ENCODE measurements at places on chromosomes 2 and 18. TPM values are rescaled to one million over a fixed set of nuclear protein-coding genes. Genes with fewer than 3 reads are reported as not detected.
A peak's percentile ranks its signal among the peaks of the same experiment; 100 is the strongest.

- H3K36me3 ChIP-seq: no peaks in the 10 kb centered on the region
- H3K27ac ChIP-seq: no peak overlapping the region
- H3K4me3 ChIP-seq: no peak overlapping the region
- no peak for DNase-seq
- peaks cover 11% of the 10 kb centered on the region for H3K4me1 ChIP-seq
Observed at GRCh38 chr2:222792001-222792611, 68.7 kb upstream of the ACSL3 start.

DNA sequence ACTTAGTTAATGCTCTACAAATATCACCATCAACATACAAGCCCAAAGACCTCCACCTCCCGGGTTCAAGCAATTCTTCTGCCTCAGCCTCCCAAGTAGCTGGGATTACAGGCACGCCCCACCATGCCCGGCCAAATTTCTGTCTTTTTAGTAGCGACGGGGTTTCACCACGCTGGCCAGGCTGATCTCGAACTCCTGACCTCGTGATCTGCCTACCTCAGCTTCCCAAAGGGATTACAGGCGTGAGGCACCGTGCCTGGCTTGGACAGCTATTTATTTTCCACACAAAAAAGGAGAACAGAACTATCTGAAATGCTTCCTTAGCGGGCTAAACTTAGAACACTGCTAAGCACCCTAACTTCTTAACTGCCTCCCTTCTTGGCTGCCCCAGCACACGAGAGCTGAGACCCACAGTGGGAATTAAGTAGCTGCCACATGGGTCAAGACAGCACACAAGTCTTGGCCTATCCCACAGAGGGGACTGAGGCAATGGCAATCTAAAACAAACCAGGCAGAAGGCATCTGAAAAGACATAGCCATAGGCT is 24.8 kb downstream of the CYTIP start:
- no peaks in the 10 kb centered on the region for H3K27me3 ChIP-seq
- DNase-seq: no peak
- no peak overlapping the region for H3K27ac ChIP-seq
- peaks cover 82% of the 10 kb centered on the region for H3K4me1 ChIP-seq

GRCh38 chr2:106117882-106118684 is 76.0 kb downstream of the UXS1 start:
- H3K4me3 ChIP-seq: no peak overlapping the region
- no peaks in the 10 kb centered on the region for H3K4me1 ChIP-seq
- H3K36me3 ChIP-seq: peaks cover 33% of the 10 kb centered on the region
- DNase-seq: no peak

DNA sequence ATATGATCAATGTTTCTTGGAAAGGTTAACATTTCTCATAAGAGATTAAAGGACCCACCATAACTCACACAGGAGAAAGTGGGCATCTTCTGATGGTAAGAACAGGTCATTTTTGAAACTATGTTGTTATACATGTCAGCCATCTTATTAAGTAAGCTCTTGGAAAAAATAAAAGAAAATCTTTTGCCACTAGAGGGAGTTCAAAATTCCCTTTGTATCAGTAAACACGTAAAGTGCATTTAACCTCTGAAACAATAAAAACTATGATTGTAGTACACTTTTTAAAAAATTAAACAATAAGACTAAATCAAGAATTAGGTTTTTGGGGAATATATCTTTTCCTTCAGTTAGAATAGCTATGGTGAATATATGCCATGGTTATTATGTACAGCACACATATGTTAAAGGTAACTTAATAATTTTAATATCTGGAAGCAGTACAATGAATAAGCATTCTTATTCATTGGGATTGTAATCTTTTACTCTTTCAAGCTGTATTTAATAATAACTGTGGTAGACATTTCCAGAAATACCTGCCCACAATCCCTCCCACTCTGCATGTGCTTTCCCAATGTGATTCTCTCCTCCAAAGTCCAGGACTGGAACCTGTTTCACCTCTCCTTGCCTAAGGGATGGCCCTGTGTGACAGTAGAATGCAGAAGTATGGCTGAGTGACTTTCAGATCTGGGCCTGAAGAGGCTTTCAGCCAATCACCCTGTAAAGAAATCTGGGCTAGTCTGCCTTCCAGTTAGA is 64.2 kb downstream of the RBMS1 start:
- DNase-seq: peak; percentile 58
- H3K36me3 ChIP-seq: no peaks in the 10 kb centered on the region
- H3K27me3 ChIP-seq: no peaks in the 10 kb centered on the region
- peaks cover 45% of the 10 kb centered on the region for H3K4me1 ChIP-seq
- no peak overlapping the region for H3K4me3 ChIP-seq

- peaks cover 35% of the 10 kb centered on the region for H3K4me1 ChIP-seq
- H3K36me3 ChIP-seq: no peaks in the 10 kb centered on the region
- H3K27me3 ChIP-seq: no peaks in the 10 kb centered on the region
Observed at GRCh38 chr2:189440644-189440946, 679 bp upstream of the WDR75 start.

DNA sequence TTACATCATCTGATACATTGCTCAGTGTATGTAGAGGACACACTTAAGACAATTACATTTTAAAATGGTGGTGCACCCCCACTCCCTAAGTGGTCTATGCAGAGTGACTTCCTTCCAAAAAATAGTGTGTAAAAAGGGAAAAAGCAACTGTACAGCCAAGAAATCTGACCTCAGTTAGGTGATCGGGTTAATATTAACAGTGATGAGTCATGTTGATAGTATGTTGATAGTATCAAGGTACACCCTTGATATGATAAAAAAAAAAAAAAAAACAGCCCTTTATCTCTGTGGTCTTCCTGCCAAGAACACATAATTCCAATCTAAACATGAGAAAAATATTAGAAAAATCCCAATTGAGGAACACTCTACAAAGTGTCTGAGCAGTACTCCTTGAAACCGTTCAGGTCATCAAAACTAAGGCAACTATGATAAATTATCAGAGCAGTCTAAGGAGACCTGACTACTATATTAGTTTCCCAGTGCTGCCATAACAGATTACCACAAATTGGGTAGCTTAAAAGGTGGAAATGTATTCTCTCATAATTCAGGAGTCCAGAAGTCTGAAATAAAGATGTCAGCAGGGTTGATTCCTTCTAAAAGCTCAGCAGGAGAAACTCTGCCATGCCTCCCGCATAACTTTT is 171.9 kb downstream of the ARHGAP28 start:
- H3K4me3 ChIP-seq: no peak overlapping the region
- H3K4me1 ChIP-seq: no peaks in the 10 kb centered on the region

DNA sequence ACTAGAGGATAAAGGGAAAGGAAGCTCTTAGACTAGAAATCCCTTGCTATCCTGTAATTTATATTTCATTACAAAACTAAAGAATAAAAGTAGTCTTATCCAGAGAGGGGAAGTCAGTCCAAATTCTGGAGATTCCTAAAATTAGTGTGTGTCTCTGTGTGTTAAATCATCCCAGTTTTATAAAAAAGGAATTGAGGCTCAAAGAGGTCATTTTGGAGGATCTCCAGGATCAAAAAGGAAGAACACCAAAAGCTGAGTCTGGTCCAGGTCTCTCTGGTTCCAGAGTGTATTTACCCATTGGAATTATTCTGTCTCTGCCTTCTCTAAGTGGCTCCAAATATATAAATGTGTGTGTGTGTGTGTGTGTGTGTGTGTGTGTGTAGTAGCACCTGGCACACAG is 166.7 kb downstream of the NRXN1 start:
- H3K27me3 ChIP-seq: no peaks in the 10 kb centered on the region
- no peak for DNase-seq
- H3K4me1 ChIP-seq: no peaks in the 10 kb centered on the region
- no peaks in the 10 kb centered on the region for H3K36me3 ChIP-seq
- no peak overlapping the region for H3K27ac ChIP-seq

DNA sequence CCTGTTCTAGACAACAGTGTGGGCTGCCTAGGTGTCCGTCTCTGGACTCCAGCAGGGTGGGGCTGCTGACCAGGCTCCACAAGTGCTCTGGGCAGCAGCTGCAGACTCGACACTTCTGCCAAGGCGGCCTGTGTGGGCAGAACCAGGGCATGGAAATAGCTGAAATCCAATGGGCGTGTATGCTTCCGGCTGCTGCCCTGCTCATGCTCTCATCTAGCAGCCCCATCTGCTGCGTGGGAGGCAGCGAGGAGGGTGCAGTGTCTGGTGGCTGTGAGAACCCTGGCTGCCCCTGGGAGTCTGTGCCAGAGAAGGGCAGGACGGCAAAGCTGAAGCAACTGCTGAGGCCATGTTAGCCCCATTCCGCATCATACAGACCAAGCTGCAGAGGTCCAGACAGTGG is 174.9 kb downstream of the SOX11 start:
- no peaks in the 10 kb centered on the region for H3K27me3 ChIP-seq
- H3K27ac ChIP-seq: no peak overlapping the region
- DNase-seq: no peak

- no peaks in the 10 kb centered on the region for H3K27me3 ChIP-seq
- DNase-seq: peak; percentile 61
- H3K4me1 ChIP-seq: peaks cover 37% of the 10 kb centered on the region
- peak overlapping the region; percentile 45 for H3K27ac ChIP-seq
Observed at GRCh38 chr2:174752403-174753037, 11.8 kb downstream of the CHRNA1 start.

- peak overlapping the region; percentile 9 for H3K4me3 ChIP-seq
- peaks cover 75% of the 10 kb centered on the region for H3K4me1 ChIP-seq
- no peak for DNase-seq
- no peaks in the 10 kb centered on the region for H3K27me3 ChIP-seq
- H3K27ac ChIP-seq: peak overlapping the region; percentile 1
Observed at GRCh38 chr2:69628325-69629021, 15.1 kb downstream of the AAK1 start.

- H3K4me3 ChIP-seq: no peak overlapping the region
- DNase-seq: no peak
- H3K27me3 ChIP-seq: no peaks in the 10 kb centered on the region
- no peaks in the 10 kb centered on the region for H3K36me3 ChIP-seq
- no peaks in the 10 kb centered on the region for H3K4me1 ChIP-seq
Observed at GRCh38 chr18:56580026-56580425, 58.4 kb downstream of the TXNL1 start.

GRCh38 chr2:102667072-102667471 is 47.7 kb downstream of the SLC9A2 start:
- no peaks in the 10 kb centered on the region for H3K36me3 ChIP-seq
- H3K4me3 ChIP-seq: no peak overlapping the region
- DNase-seq: no peak
- no peaks in the 10 kb centered on the region for H3K4me1 ChIP-seq
- H3K27ac ChIP-seq: no peak overlapping the region

- peaks cover 21% of the 10 kb centered on the region for H3K4me1 ChIP-seq
- H3K27me3 ChIP-seq: no peaks in the 10 kb centered on the region
- H3K36me3 ChIP-seq: no peaks in the 10 kb centered on the region
Observed at GRCh38 chr2:143334837-143335236, 205.6 kb downstream of the ARHGAP15 start.

- no peak overlapping the region for H3K27ac ChIP-seq
- no peak overlapping the region for H3K4me3 ChIP-seq
- H3K27me3 ChIP-seq: no peaks in the 10 kb centered on the region
- H3K36me3 ChIP-seq: no peaks in the 10 kb centered on the region
- H3K4me1 ChIP-seq: peaks cover 9% of the 10 kb centered on the region
Observed at GRCh38 chr2:113218283-113219091, 44.7 kb downstream of the PSD4 start.

DNA sequence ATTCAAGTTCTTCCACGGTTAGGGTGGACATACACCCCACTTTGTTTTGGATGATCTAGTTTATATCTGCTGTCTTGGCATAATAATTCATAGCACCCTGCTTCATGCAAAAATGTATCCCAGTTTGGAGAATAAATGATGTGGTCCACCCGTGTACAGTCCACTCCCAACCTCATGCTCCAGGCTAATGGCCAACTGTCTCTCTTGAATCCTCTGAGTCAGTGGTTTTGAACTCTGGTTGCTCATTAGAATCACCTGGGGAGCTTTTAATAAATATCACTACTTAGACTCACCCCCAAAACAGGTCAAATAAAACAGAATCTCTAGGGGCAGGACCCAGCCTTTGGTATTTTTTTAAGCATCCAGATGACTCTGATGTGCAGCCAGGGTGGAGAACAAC is 78.5 kb downstream of the SDC1 start:
- H3K27ac ChIP-seq: peak overlapping the region; percentile 24
- no peak overlapping the region for H3K4me3 ChIP-seq
- no peaks in the 10 kb centered on the region for H3K4me1 ChIP-seq

DNA sequence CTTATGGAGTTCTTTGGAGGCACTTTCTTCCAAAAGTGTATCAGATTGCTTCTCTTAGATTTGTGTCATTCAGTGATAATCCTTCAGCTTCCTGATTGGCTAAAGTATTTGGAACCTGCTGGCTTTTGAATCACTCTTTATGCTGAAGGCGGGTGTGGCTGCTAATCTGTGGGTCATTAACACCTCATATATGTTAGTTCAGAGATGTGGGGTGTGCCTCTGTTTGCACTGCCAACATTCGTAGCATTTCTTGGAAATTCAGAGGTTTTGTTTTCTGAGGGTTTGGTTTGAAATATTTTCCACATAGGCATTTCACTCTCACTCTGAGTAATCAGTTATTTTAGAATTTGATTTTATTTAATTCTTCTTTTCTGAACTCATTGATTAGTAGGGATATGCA is 1604.4 kb upstream of the ACVR2A start:
- H3K27me3 ChIP-seq: no peaks in the 10 kb centered on the region
- H3K4me1 ChIP-seq: no peaks in the 10 kb centered on the region
- H3K36me3 ChIP-seq: no peaks in the 10 kb centered on the region
- no peak overlapping the region for H3K27ac ChIP-seq
- DNase-seq: no peak
- H3K4me3 ChIP-seq: no peak overlapping the region

DNA sequence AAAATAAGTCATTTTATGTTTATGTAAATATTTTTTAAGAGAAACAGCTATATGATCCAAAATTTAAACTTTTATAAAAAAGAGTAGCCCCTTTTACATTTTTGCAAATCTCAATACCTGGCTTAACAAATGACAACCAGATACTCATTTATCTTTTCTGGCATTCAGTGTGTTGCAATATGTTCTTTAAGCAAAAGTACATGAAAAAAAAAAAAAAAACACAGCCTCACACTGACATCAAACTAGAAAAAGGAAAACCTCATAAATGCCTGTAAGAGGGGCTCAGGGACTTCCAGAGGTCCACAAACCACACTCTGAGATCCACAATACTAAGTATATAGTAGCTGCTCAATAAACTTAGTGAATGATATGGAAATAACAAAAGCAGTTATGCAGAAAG is 21.9 kb downstream of the PPP4R3B start:
- no peak for DNase-seq
- peaks cover 16% of the 10 kb centered on the region for H3K36me3 ChIP-seq
- no peak overlapping the region for H3K4me3 ChIP-seq
- no peaks in the 10 kb centered on the region for H3K27me3 ChIP-seq
- H3K27ac ChIP-seq: no peak overlapping the region
- H3K4me1 ChIP-seq: peaks cover 25% of the 10 kb centered on the region

GRCh38 chr2:60581433-60582282 is 28.2 kb upstream of the BCL11A start:
- no peak overlapping the region for H3K4me3 ChIP-seq
- H3K27ac ChIP-seq: no peak overlapping the region
- H3K4me1 ChIP-seq: no peaks in the 10 kb centered on the region
- H3K36me3 ChIP-seq: no peaks in the 10 kb centered on the region
- H3K27me3 ChIP-seq: peaks cover 14% of the 10 kb centered on the region

- H3K4me3 ChIP-seq: no peak overlapping the region
- H3K27me3 ChIP-seq: no peaks in the 10 kb centered on the region
- peaks cover 9% of the 10 kb centered on the region for H3K36me3 ChIP-seq
Observed at GRCh38 chr2:43400508-43400907, 174.1 kb upstream of the ZFP36L2 start.

The GREB1 gene
- total RNA-seq: 0.55 TPM

The BIN1 gene
- total RNA-seq: 87.3 TPM

The DLGAP1 gene
- not detected for total RNA-seq

The DLX1 gene
- total RNA-seq: not detected

The STPG4 gene
- total RNA-seq: not detected

The COL6A3 gene
- 9.5 TPM for total RNA-seq

The MZT2B gene
- 303 TPM for total RNA-seq

The HOXD11 gene
- total RNA-seq: not detected

The ACTG2 gene
- total RNA-seq: not detected
